ENCODE measurements at places on chromosomes 1 and 21.

DNA sequence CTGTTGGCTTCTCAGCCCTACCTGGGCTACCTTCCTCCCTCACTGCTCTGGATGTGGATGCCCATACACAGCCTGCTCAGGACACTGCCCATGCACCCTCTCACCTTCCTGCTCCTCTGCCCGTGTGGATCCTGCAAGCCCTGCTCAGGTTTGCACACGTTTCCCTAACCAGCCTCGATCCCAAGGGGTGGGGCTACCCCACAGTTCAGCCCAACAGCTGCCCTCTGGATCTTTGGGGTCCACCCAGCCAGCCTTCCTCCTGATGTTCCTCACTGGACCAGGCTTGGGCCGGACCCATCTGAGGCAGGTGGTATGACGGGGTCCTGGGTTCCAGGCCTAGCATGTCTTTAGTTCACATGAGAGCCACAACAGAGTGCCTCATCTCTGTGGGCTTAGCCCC is 4.7 kb downstream of the TMEM54 start:
- no peak for DNase-seq

DNA sequence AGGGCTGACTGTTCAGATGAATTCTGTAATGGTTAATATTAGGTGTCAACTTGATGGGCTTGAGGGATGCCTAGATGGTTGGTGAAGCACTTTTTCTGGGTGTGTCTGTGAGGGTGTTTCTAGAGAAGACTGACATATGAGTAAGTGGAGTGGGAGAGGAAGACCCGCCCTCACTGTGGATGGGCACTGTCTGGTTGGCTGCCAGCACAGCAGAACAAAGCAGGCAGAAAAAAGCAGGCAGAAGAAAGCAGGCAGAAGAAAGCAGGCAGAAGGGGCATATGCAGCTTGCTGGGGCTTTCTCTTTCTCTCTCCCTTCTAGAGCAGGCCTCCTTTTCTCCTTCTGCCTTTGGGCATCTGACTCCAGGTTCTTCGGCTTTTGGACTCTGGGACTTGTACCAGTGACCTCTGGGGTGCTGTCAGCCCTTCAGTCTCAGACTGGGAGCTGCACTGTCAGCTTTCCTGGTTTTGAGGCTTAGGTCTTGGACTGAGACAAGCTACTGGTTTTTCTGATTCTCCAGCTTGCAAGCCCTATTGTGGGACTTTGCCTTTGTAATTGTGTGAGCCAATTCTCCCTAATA is 42.9 kb upstream of the CD2 start:
- no peak for DNase-seq

DNA sequence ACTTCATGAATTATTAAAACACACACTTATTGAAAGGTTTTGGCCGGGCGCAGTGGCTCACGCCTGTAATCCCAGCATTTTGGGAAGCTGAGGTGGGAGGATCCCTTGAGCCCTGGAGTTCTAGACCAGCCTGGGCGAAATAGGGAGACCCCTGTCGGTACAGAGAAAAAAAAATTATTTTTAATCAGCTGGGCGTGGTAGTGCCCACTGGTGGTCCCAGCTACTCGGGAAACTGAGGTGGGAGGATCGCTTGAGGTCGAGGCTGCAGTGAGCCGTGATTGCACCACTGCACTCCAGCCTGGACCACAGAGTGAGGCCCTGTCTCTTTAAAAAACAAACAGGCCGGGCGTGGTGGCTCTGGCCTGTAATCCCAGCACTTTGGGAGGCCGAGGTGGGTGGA is 1.7 kb downstream of the GABPB2 start:
- DNase-seq: no peak

GRCh38 chr1:221910222-221910621 is 168.3 kb upstream of the DUSP10 start:
- DNase-seq: no peak
